ENCODE measurements at places on chromosomes 12 and 14.

GRCh38 chr14:96581902-96582301 is 79.7 kb downstream of the PAPOLA start:
- no peak for DNase-seq

DNA sequence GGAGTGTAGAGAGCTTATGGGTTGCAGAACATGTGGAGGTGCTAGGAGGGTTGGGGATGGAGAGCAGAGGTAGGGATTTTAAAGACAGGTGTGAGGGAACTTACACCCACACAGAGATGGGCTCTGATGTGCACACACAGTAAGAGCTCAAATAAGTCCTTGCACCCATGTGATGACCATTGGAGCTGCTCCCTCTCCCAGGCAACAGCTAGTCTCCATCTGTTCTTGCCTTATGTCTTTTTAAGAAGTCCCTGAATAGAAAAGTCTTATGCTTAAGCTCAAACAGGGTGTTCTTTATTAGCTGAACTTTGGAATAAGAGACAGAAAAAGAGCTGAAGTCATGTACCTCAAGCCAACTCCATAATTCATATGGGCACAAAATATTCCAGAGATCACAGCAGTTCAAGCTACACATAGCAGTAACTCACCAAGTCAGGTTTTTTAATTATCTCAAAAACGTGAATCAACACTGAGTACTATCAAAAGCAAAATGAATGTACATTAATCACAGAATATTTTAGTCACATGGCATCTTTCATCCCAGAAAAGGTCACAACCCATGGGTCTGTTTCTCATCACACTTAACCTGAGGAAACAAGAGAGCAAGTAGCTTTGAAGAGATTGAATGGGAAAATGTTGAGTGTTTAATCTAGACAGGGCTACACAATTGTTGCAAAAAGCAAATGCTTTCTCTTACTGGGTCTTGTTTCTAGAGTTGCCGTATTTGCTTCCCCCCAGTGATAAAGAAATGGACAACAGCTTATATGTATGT is 1513.6 kb upstream of the SEL1L start:
- no peak for DNase-seq

GRCh38 chr12:120784804-120785203 is 59.2 kb downstream of the ACADS start:
- DNase-seq: no peak

DNA sequence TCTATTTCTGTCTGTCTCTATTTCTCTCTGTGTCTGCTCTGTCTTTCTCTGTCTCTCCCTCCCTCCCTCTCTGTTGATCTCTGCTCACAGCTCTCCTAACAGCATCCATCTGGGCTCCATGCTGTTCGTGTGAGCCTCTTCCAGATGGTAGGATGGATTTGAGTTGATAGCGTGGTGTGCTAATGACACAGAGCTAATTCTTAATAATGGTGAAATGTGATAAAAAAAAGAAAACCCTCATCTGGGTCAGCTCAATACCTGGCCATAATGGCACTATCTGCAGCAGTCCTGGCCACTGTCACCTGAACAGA is 96.4 kb downstream of the AACS start:
- no peak for DNase-seq

DNA sequence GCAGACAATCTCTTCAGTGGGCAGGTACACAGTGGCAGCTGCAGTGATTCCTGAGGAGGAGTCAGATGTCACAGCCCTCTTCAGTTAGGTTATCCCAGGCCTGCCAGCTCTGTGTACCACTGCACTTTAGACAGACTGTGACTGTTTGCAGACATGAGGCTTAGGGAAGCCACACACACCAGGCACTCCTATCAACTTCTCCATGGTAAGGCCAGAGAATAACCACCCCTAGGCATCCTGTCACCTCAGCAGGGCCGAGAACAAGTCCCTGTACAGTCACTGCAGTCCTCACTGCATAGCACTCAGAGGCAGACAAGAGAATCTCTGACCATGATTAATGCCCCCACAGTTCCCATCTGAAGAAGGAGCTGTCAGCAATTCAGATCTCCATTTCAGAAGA is 296.5 kb downstream of the GALC start:
- DNase-seq: no peak

GRCh38 chr12:98595243-98595988 is 1.9 kb downstream of the SLC25A3 start:
- peak; percentile 11 for DNase-seq

- no peak for DNase-seq
These were observed 2.4 kb upstream of the CALCOCO1 start for GRCh38 chr12:53729644-53730043.

- DNase-seq: no peak
These were observed 21.2 kb downstream of the GPRC5D start for GRCh38 chr12:12930633-12931219.

DNA sequence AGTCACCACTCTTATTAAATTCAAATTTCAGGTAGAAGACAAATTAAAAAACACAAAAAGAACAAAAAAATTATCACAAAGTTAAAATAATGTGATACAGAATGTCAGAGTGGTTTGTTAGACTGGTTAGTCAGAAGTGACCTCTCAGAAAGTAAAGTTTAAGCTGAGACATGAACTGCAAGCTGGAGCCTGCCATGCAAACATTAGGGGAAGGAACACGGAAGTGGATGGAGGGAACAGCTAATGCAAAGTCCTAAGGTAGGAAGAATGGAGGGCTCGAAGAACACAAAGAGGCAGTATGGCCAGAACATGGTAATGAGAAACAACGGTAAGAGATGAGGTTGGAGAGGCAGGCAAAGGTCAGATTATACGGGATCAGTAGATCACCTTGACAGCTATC is 41.7 kb downstream of the WDHD1 start:
- no peak for DNase-seq

DNA sequence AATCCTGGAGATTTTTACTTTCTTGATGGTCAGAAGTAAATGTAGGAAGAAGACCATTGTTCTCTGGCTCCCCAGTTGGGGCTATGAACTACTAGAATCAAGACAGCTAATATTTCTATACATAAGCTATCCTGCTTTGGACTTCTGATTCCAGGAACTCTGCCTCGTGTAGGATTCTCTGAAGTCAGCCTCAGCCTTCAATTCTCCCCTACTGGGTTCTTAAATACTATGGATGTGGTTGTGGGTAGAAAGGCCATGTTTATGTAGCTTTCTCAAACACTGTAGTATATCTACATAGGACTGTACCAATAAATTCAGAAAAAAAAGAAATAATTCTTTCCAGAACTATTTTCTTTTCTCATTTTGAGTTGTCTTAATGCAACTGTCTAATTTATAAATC is 302.5 kb downstream of the ITPR2 start:
- DNase-seq: no peak

- DNase-seq: no peak
These were observed 1.3 kb upstream of the DTX3 start for GRCh38 chr12:57603324-57603723.

GRCh38 chr14:28875934-28876571 is 109.5 kb downstream of the FOXG1 start:
- no peak for DNase-seq

DNA sequence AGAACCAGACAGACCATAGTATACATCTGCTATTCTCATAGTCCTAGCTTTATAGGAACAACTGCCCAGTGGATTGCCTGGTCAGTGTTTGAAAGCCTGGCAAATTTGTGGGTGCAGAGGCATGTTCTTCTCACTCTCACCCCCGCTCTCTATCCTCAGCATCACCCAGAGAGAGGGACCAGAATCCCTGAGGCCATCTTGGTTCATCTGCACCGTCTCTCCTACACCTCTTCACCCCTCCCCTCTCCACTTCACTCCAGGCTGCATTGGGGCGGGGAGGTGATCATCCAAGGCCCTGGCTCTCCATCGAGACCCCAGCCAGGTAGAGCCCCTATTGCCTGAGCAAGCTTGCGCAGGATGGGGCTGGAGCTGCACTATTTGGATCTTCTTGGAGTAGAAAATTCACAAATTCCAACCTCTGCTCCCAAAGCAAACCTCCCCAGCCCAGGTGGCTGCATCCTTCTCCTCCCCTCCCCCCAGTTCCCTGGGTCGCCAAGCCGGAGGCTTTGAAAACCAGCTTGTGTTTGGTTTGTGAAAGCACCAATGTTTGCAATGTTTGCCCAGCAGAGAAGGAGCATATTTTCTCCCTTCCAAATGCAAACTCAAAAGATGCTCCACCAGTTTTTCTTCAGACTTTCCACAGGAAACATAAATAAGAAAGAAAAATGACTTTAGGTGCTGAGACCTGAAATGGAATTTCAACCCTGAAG is 18.6 kb upstream of the COL2A1 start:
- DNase-seq: no peak

DNA sequence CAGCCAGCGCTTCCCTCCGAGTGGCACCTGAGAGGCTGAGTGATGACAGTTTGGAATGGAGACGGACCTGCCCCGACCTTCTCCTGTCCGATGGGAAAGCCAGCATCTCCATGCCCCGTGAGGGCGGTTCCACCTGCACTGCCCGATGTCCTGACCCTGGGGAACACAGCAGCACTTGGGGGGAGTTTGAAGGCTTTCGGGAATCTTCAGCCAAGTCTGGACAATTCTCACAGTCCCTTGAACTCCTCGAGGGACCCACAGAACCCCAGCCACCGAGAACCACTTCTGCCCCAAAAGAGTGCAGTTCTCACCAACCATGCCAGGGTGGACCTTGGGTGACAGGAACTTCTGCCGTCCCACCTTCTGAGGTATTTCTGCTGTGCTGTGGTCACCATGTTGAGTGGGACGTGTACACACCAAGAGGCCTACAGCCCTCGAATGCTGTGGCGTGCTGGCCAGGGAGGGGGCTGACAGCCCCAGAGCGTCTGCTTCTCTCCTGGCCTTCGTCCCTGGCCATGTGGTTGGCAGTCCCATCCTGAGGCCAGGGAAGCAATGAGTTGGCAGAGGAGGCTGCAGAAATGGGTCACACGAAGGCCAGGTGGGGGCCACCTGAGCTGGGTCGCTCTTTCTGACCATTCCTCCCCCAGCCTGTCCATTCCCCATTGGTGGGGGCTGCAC is 1.0 kb downstream of the CLBA1 start:
- no peak for DNase-seq

DNA sequence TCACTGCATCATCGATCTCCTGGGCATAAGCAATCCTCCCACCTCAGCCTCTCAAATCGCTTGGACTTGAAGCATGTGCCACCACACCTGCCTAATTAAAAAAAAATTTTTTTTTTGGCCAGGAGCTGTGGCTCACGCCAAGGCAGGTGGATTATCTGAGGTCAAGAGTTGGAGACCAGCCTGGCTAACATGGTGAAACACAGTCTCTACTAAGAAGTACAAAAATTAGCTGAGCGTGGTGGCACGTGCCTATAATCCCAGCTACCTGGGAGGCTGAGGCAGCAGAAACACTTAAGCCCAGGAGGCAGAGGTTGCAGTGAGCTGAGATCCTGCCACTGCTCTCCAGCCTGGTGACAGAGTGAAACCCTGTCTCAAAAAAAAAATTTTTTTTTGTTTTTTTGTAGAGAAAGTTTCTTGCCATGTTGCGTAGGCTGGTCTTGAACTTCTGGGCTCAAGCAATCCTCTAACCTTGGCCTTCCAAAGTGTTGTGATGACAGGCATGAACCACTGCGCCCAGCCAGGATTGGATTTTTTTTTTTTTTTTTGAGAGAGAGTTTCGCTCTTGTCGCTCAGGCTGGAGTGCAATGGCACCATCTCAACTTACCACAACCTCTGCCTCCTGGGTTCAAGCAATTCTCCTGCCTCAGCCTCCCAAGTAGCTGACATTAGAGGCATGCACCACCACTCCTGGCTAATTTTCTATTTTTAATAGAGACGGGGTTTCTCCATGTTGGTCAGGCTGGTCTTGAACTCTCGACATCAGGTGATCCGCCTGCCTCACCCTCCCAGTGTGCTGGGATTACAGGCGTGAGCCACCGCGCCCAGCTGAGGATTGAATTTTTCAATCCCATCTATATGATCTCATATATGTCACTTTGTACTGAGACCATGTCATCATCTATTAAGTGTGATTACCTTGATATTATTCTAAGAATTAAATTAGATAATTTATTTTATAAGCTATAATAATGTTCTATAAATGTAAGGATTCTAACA is 12.4 kb downstream of the SLC2A3 start:
- no peak for DNase-seq

- DNase-seq: no peak
These were observed 17.5 kb upstream of the ATF1 start for GRCh38 chr12:50746431-50746830.

DNA sequence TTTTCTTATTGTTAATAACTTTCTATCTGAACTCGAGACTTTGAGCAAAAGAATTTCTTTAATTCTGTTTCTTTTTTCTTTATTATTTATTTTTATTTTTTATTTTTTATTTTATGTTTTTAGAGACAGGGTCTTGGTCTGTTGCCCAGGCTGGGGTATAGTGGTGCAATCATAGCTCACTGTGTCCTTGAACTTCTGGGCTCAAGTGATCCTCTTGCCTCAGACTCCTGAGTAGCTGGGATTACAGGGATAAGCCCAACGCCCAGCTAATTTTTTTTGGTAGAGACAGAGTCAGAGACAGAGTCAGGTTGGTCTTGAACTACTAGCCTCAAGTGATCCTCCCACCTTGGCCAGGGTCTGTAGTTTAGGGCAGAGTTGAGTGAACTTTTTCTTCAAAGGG is 18.5 kb downstream of the METAP2 start:
- no peak for DNase-seq

- no peak for DNase-seq
These were observed 33.2 kb downstream of the LRIG3 start for GRCh38 chr12:58887068-58887467.

DNA sequence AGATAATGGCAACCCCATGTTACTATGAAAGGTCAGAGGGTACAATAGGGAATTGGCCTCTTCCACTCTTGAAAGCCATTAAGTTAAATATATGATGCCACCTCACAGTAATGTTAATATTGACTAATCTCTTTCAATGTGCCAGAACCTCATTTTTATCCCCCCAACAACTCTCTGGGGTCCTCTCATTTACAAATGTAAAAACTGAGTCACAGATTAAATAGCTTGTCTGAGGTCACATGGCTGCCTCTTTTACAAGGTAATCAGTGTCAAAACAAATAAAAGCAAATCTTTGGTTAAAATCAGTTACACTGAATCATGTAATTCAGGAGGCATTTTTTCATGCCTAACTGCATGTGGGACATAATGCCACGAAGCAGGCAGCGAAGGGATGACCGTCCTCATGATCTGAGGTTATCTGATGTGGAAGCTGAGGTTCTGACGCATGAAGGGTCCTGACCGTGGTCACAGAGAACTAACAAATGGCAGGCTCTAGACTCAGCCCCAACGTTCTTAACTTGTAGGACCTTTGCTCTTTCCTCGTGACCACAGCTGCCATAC is 78.5 kb downstream of the PTPN21 start:
- no peak for DNase-seq

DNA sequence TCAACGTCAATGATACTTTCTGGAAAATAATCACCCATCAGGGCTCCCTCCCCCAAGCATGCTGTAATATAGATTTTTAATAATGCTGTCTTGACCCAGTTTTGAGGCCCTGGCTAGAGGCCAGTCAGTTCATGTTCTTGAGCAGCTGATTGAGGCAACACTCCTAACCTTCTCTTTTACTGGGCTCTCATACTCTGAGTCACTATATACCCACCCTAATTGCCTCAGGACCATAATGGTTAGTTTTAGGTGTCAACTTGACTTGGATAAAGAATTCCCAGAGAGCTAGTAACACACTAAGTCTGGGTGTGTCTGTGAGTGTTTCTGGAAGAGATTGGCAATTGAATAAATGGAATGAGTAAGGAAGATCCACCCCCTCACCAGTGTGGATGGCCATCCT is 527.0 kb upstream of the ATP2B1 start:
- DNase-seq: no peak
